ENCODE measurements at places on chromosomes 16 and 17.
A peak's percentile ranks its signal among the peaks of the same experiment; 100 is the strongest.

DNA sequence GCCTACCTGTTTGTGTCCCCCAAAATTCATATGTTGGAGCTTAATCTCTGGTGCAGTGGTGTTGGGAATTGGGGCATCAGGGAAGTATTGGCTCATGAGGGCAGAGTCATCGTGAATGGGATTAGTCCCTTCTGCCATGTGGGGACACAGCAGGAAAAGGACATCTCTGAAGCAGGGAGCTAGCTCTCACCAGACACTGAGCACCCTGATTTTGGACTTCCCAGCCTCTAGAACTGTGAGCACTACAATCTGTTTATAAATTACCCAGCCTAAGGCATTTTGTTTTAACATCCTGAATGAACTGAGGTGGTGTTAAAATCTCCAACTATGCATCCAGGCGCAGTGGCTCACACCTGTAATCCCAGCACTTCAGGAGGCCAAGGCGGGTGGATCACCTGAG lies 206.0 kb downstream of the SEC14L1 start:
- no peak for DNase-seq

- DNase-seq, result no peak
Measured at GRCh38 chr16:77963185-77964044, 58.9 kb upstream of the CLEC3A start.

DNA sequence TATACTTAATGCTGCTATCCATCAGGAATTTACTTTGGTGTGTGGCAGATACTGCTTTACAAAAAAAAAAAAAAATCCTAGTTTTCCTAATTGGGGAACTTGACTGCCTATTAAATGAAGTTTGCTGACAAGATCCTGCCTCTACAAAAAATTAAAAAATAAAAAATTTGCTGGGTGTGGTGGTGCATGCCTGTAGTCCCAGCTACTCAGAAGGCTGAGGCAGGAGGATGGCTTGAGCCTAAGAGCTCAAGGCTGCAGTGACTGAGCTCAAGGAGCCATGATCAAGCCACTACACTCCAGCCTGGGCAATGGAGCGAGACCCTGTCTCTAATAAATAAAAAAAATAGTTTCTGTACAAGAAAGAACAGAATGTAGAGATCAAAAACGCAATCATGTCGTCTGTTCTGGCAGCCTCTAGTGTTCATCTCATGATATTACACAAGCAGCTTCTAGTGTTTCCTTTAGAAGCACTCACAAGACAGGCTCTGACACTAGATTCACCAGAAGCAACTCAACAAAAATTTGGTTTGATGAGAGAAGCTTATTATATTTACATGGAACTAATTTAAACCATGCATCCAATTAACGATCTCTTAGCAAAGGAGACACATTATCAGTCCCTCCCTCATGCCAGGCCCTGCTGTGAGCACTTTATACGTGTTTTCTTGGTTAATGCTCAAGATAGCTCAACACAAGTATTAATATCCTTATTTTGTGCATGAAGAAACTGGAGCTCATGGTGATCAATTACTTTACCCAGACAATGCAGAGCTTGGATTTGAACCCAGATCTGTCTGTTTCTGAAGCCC lies 6.8 kb upstream of the KRTAP17-1 start:
- peak; percentile 53 for DNase-seq

GRCh38 chr16:24863582-24864437 lies 18.0 kb downstream of the SLC5A11 start:
- no peak for DNase-seq

DNA sequence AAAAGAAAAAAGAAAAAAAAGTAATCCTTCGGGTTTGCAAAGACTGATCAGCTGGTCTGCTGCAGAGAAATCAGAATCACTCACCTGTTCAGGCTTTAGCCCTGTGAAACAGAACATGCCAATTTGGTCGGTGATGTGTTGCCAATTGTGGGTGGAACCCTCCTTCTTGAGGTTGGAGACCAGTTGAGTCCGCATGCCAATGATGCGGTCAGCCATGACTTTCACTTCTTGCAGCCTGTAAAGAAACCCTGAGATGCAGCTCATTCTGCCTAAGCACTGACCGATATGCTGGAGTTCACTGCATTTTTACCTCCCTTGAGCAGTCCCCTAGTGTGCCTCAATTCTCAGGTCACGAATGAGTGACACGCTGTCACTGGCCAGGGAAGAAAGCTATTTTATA lies 24.8 kb upstream of the SLC38A7 start:
- no peak for DNase-seq

DNA sequence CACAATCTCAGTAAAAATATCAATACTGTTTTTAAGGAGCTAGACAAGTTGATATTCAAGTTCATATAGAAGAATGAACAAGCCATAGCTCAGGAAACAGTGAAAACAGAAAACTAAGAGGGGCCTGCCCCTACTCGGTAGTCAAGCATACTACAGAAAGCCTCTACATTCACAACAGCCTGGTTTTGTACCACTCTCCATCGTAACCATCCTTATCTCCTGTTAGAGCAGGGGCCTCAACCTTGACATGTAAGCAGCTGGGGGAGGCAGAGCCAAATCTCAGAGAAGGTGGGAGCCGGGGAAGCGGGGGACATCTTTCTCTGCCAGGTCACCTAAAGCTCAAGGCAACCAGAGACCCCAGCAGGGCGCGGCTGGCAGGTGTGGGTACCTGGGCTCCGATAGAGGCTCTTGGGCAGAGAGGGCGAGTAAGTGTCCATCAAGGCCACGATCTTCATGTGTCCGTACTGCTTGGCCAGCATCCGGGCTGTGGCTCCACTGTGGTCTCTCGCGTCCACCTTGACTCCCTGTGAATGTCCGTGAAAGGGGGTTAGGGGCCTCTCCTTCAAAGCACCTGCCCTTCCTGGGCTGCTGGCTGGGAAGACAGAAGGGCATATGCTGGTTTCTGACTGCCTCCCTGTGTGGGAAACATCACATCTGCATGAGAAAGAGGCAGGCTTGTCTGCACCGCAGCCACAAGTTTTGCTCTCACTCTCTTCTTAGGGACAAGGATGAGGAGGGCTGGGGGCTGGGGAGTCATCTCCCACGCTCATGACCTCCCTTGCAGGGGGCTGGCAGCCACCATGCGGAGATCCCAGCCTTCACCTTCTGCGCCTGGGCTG lies 20.2 kb downstream of the ANKS3 start:
- DNase-seq, result no peak

GRCh38 chr17:44360144-44360533 lies 3.5 kb downstream of the FAM171A2 start:
- DNase-seq, result no peak

DNA sequence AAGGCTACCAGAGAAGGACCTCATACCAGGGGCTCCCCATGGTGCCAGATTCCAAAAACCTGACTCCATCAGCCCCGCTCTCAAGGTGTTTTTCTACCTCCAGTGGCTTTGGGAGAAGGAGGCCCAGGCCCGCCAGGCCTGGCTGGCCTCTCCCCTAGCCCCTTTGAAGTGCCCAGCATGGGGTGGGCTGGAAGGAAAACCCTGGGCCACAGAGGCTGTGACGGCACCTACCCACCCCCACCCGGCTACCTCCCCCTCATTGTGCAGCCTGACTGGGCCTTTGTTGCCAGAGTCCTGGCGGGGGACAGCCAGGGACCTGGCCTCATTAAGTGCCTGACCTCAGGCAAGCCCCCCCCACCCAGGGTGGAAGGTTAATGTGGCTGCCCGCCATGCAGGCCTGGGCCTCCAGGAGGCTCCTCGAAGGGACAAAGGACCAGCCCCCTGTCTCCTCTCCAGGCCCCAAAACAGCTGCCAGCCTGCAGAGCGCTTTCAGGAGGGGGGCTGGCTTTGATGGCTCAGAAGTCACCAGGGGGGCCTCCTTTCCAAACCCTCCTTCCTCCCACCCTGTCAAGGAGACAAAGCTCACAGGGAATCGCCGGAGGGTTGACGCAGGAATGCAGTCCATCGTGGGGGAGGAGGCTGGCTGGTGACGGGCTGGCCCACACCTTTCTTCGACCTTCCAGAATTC lies 159.4 kb downstream of the ZNF423 start:
- no peak for DNase-seq

- no peak for DNase-seq
Measured at GRCh38 chr17:68851890-68852289, 103.3 kb downstream of the ABCA8 start.

GRCh38 chr17:35705705-35706104 lies 25.7 kb upstream of the RASL10B start:
- no peak for DNase-seq

DNA sequence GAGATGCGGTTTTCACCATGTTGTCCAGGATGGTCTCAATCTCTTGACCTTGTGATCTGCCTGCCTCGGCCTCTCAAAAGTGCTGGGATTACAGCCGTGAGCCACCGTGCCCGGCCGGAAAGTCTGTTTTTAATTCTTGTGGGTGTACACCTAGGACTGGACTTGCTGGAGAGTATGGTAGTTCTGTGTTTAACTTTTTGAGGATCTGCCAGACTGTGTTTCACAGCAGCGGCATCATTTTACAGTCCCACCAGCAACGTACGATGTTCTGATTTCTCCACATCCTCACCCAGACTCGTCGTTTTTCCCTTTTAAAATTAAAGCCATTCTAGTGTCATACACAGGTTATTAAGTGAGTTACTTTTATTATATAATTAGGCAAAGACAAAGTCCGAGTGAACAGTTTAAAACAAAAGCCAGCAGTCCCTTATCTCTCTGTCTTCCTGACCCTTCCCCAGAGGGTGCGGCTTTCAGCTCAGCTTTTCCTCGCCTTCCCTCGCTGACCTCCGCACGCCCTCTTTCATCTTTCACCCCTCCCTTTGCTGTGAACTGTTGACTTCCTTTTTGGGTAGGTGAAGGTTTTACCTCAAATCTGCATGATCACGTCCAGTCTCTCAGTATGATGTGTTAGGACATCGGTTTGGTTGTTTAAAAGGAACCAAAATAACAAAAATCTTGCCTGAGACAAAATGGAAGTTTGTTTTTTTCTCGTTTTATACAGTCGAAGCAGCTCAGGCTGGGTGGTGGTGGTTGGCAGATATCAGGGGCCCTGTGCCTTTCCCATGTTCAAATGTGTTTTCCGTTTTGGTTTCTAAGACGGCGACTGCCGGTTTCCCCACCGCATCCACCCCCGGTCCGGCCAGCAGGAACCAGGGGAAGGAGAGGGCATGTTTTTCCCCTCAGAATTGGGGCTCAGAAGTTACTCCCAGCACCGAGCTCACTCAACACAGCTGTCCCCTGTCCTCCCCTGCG lies 18.0 kb downstream of the FAM234A start:
- DNase-seq, result no peak

- DNase-seq, result no peak
Measured at GRCh38 chr17:49839455-49839854, 8.4 kb downstream of the TAC4 start.

GRCh38 chr16:351804-352520 lies 561 bp downstream of the AXIN1 start:
- no peak for DNase-seq

DNA sequence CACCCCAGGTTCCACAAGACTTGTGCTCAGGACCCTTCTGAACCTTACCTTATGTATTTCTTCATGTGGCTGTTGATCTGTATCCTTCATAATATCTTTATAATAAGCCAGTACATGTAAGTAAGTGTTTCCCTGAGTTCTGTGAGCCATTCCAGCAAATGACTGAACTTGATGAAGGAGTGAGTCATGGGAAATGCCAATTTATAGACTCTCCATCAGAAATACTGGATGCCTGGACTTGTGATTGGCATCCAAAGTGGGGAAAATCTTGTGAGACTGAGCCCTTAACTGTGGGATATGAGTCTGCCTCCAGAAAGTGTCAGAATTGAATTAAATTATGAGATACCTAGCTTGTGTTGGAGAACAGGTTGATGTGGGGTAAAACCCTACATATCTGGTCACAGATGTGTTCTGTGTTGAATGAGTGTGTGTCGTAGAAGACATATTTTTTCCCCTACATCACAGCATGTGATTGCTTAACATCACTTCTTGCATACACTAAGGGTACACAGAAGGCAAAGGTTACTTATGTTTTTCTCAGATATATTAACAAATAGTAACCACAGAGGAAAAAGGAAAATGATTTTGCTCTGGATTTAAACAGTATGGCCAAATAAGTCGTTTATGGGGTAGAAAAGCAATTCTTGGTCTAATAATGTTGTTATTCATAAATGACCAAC lies 70.2 kb upstream of the NETO2 start:
- DNase-seq, result no peak

GRCh38 chr17:79798299-79799173 lies 1.7 kb upstream of the CBX8 start:
- DNase-seq, result no peak

GRCh38 chr16:47511882-47512281 lies 50.8 kb downstream of the PHKB start:
- no peak for DNase-seq

GRCh38 chr16:85173981-85174751 lies 61.9 kb upstream of the CIBAR2 start:
- peak; percentile 44 for DNase-seq

- no peak for DNase-seq
Measured at GRCh38 chr16:68417711-68418301, 30.5 kb downstream of the SMPD3 start.

DNA sequence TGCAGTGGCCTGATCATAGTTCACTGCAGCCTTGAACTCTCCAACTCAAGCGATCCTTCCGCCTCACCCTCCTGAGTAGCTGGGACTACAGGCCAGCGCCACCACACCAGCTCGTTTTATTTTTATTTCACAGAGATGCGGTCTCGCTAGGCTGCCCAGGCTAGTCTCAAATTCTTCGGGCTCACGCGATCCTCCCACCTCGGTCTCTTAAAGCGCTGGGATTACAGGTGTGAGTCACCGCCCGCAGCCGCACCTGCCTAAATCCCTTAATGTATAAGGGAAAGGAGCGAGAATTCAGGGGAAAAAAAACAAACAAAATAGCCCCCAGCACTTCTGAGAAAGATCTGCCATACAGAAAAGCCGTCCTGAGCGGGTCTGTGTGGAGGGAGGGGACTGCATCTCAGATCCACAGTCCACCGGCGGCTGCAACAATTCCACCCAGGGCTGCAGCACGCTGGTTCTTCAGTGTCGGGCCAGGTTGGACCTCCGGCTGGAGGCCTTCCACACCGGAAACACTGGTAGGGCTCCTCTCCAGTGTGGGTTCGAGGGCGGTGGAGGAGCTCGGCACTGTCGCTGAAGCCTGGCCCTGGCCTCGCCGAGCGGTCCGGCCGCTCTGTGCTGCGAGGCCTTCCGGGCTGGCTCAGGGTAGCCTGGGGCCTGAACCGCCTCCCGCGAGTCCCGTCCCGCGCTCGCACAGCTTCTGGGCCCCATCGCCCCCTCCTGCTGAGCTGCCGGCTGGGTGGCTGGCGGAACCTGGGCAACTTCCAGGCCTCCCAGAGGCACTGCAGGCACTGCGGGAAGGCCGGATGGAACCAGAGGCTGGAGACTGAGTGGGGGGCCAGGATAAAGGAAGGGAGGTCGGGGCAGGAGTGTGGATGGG lies 7.0 kb downstream of the ZNF843 start:
- no peak for DNase-seq

GRCh38 chr17:73029991-73030390 lies 62.5 kb downstream of the SLC39A11 start:
- DNase-seq, result no peak

DNA sequence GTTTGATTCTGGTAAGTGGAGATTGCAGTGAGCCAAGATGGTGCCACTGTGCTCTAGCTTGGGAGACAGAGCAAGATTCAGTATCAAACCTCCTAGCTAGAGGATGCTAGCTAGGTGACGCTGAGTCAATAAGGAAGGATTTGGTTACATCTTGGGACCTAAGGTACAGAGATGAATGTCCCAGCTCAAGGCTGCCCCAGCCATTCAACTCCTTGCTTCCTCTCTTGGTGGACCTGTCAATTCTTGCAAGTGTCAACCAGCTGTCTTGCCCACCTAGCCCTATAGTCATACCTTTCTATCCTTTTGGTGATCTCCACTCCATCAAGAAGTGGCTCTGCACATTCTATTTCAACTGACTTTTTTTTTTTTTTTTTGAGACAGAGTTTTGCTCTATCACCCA lies 1.4 kb upstream of the MILR1 start:
- DNase-seq, result no peak

GRCh38 chr17:40281663-40282062 lies 6.0 kb upstream of the CDC6 start:
- DNase-seq, result no peak

GRCh38 chr16:55297910-55298479 lies 26.0 kb upstream of the IRX6 start:
- DNase-seq, result peak; percentile 36

All from stromal cell of bone marrow (primary cell).